Epithelial cell of proximal tubule (primary cell): ENCODE measurements at places on chromosomes 5 and 9. TPM values are rescaled to one million over a fixed set of nuclear protein-coding genes. Genes with fewer than 3 reads are reported as not detected.

- no peak for DNase-seq
Measured at GRCh38 chr9:34454571-34455065, 3.8 kb downstream of the FAM219A start.

DNA sequence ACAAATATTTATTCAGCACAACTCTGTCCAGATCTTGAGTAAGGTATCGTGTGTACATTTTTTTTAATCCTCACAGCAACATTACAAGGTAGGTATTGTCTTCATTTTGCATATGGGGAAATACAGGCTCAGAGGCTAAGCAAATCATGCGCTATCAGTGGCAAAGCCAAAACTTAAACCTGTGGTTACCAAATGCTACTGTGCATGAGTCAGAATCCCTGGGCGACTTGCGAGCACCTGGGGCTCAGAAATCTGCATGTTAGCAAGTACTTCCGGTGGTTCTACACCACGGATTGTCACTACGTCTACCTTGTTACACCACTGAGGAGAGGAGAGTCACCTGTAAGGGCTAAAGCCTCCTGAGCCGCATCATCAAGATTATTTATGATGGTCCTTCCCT is 21.3 kb downstream of the C5orf58 start:
- DNase-seq, result no peak

DNA sequence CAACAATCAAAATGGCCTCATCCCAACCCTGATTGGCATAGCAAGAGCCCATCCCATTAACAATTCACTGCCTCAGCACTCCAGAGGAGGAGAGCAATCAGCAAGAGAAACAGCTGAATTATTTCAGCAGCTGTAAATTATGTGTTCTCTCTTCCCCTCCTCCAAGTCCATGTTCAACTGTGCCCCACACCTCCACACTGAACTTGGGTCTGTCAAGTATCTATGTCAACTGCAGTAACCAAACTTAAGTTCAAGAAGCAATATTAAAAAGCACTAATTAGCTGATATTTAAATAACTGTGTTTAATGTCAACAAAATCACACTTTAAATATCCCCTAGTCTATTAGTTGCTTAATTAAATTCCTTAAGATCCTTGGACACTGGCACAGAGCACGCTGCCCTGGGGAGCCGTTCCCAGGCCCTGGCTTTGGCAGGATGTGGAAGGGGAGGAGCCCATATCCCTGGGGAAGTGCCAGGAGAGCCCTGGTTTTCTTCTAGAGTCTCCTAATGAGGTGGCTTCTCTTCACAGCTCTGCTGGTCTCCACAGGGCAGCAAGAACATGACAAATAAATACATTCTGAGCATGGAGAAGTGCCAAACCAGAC is 50.6 kb downstream of the SIL1 start:
- no peak for DNase-seq

The ROR2 gene
- total RNA-seq, result 0.58 and 3.1 TPM in 2 replicates

GRCh38 chr9:114735704-114736103 is 53.7 kb upstream of the TEX48 start:
- no peak for DNase-seq

The ZNF483 gene
- total RNA-seq, result 2.2 and 2.5 TPM in 2 replicates

- DNase-seq, result no peak
Measured at GRCh38 chr9:95242613-95243012, 74.9 kb downstream of the FANCC start.
